EH (cell line): ENCODE measurements at places on chromosomes 12 and 14.
A peak's percentile ranks its signal among the peaks of the same experiment; 100 is the strongest.

DNA sequence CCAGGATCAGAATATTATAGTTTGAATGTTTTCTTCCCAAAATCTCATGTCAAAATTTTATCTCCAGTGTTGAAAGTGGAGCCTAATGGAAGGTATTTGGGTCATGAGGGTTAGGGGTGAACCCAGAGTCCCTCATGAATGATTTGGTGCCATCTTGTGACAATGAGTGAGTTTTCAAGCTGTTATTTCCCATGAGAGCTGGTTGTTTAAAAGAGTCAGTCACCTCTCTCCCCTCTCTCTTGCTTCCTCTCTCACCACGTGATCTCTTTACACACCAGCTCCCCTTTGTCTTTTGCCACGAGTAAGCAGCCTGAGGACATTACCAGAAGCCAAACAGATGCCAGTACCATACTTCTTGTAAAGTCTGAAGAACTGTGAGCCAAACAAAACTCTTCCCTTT is 561.6 kb downstream of the RERGL start:
- no peak for DNase-seq

DNA sequence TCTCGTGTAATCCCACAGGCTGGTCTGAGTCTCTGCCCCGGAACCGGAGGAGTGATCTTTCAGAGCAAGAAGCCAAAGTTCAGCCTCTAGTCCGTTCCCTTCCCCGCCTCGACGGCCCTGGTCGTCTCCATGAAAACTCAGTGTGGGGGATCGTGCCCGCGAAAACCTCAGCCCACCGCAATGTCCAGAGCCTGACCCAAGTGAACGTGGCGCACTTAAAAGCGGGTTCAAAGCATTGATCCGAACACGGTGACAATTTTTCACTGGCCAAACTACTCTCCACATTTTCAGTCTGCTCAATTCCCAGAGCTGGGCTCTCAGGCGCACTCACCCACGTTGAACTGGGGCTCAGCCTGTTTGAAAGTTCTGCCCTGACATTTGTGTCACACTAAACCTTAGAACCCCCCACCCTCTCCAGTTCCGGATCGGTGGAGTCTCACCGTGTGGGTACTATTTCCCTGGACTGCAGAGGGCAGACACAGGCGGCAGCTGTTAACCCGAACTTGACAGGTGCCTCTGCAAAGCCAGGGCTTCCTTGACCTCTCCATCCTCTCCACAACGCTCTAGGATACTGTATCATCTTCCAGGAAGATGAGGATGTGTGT is 886 bp upstream of the PRICKLE1 start:
- DNase-seq: no peak

GRCh38 chr14:71583194-71583593 is 349.0 kb upstream of the RGS6 start:
- peak; percentile 68 for DNase-seq

DNA sequence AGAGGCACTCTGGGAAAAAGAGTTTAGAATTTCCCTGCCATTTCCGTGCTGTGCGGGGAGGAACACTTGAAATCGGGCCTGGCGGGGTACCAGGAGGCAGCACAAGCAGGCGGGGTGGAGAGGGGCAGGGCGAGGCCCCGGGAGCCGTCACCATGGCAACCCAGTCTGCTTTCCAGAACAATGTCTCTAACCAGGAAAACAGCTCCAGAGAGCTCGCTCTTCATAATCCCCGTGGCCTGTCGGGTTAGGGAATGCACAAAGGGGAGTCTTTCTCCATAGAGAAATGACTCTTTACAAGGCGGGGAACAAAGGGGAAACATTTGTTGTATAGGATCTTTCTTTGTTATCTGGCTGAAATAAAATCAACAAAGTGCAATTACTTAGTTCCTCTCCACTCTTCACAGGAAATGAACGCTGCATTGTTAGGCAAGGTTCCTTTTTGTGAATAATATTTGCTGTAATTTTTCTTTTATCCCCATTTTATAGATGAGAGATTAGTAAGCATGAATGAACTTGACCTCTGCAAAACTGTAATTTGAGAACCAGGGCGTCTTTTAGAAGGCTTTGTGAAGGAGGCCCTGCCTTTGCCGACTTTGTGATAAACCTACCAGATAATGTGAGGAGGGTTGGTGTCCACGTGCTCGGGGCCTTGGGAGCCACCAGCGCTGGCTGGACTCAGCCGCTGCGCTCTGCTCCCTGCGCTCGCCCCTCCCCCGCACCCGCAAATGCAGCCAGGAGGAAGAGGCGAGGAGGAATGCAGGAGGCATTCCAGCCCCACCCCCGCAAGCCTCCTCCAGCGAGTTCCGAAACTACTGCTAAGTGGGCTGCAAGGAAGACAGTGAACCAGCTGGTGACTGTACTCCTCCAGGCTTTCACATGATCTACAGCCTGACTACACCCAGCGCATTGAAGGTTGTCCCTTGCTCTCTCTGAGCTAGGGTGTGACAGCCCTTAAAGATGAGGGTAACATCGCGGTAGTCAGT is 105.2 kb upstream of the ATF7IP start:
- peak; percentile 97 for DNase-seq

DNA sequence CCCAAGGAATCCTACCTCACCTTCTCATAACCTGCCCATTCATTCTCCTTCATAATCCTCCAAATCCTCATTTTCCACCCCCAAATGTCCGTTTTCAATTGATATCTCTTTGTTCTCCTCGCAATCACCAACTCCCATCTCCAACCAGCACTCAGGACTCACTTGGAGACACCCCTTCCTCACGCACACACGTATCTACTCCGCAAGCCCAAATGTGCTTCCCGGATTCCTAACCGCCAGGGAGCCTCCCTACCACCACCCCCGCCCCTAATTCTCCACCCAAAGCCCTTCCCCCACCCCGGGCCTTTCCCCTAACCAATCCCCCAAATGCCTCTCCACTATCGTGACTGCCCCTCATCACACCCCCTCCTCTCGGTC is 304 bp downstream of the KCTD10 start:
- no peak for DNase-seq

- peak; percentile 33 for DNase-seq
Observed at GRCh38 chr12:14367040-14367661, 1.7 kb downstream of the ATF7IP start.

DNA sequence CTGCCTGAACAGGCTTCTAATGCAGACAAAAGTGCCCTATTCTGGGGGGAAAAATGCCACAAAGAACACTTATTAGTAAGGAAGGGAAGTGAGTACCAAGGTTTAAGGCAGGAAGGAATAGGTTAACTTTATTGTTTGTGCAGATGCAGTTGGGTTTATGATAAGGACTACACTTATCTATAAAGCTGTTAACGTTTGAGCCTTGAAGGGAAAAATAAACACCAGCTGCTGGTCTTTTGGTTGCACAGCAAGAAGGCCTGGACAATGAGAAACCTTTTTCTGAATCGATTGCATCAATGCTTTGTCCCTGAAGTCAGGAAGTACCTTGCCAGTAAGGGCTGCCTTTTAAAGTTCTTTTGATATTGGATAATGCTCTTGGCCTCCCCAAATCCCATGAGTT is 407.8 kb downstream of the ATP23 start:
- no peak for DNase-seq

GRCh38 chr12:123929946-123930583 is 42.6 kb downstream of the CCDC92 start:
- no peak for DNase-seq

- DNase-seq: no peak
Observed at GRCh38 chr12:84787253-84787652, 125.3 kb downstream of the SLC6A15 start.

GRCh38 chr14:42664190-42664589 is 1057.5 kb downstream of the LRFN5 start:
- DNase-seq: no peak

DNA sequence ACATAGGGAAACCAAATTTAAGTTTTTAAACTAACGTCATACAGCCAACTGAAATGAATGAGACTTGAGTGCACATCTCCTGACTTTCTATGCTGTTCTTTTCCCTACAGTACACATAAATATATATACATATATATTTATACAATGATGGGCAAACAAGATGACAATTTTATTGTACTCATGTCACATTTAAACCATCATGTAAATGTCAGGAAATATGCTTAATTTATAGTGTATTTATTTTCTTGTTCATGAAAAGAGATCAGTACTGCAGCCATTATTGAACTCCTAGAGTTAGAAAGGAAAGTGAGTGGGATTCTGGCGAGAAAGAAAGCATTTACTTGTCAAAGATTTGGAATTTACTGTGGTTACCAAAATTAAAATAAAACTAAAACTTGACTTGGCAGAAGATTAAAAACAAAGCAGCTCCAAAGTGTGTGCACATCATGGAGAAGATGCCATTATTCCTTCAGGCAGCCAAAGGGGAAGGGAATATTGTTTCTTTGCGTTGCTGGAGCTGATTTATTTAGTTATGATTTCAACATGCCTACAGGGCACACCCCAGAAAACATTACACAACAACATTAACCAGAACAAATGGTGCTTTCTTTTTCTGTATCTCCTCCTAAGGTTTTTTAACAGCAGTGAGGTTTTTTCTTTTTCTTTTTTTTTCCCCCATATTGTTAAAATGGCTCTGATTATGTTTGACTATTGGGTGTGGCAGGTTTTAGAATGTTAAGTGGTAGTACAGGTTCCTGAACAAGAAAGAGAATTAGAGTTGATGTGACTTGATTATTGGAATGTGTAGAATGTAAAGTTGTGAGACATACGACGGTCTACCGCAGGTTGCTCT is 144.6 kb downstream of the RAD51B start:
- peak; percentile 42 for DNase-seq

DNA sequence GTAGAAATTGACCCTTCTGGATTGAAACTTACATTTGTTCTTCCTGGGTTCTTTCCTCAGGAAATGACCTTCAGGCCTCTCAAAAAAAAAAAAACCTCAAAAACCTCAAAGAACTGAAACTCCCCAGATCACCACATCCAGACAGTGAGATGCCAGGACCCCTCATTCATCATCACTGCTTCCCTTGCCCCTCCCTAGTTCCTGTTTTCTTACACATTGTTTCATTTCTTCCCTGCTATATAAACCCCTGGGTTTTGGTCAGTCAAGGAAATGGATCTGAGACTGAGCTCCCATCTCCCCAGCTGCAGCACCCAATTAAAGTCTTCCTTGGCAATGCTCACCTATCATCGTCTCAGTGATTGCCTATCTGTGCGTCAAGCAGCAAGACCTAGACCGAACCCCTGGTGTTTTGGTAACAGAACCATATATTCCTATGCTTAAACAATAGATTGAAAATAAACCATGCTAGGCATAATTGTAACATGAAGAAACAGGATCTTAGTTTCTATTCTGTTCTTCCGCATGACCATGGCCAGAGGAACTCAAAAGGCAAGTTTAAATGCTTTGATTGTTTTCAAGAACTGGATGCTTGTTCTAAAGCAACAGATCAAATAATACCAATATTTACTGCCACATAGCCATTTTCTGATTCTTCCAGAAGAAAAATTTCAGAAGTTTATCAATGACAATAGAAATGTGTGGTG is 108.0 kb upstream of the MAX start:
- DNase-seq: peak; percentile 54

- DNase-seq: no peak
Observed at GRCh38 chr14:96130391-96130790, 74.2 kb upstream of the BDKRB2 start.

DNA sequence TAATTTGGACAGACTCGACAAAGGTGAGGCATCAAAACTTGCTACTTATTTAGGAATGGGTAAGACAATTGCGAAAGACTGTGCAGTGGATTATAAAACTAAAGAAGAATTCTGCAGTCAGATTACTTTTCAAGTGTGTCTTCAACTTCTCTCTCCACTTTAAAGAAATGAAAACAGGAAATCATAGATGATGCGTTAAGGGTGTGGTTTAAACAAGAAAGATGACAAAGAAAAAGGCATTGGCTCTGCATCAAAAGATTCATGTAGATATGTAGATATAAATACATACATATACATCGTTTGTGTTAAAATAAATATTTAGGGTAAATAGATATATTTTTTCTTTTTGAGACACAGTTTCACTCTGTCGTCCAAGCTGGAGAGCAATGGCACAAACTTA is 74.6 kb upstream of the PARP11 start:
- DNase-seq: no peak

- no peak for DNase-seq
Observed at GRCh38 chr14:22558221-22558913, 30.7 kb downstream of the DAD1 start.

- DNase-seq: no peak
Observed at GRCh38 chr12:128662101-128662500, 161.7 kb downstream of the SLC15A4 start.

DNA sequence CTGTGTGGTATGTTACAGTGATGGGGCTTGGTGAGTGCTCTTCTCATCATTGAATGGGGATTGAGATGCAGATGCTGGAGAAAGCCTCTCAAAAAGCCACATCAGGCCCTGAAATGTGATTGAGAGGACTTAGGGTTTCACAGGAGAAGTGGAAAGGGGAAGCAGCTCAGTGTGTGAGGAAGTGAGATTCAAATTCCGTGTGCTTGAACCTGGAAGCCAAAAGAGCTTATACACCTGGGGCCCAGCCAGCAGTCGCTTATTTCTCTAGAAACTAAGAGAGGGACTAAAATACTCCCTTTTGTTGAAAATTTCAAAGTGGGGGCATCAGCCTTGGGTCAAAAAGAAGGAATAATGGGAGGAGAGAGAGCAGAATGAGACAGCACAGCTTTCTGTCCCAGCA is 39.1 kb upstream of the GZMB start:
- no peak for DNase-seq

GRCh38 chr12:20656600-20656999 is 38.5 kb upstream of the SLCO1C1 start:
- DNase-seq: no peak

DNA sequence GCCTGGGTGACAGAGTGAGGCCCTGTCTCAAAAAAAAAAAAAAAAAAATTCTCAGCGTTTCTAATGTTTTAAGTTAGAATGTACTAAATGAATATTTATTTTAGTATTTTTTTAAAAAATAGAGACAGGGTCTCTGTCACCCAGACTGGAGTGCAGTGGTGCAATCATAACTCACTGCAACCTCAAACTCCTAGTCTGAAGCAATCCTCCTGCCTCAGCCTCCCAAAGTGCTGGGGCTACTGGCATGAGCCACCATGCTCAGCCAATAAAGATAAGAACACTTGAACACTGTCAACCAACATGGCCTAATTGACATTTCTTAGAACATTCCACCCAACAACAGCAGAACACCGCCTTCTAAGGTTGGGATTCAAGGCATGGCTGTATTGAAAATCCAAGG is 5.1 kb upstream of the DYNC1H1 start:
- DNase-seq: peak; percentile 28

DNA sequence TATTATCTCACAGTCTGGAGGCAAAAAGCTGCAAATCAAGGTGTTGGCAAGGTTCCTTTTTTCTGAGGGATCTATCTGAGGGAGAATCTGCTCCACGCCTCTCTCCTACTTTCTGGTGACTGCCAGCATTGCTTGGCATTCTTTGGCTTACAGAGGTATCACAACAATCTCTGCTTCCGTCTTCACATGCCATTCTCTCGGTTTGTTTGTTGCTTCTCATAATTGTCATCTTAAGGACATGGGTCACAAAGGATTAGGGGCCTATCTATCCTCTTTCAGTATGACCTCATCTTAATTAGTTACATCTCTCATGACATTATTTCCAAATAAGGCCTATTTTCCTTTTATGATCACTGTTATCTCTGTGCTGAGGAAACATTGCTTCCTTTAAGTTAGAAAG is 345.0 kb downstream of the FOXG1 start:
- peak; percentile 32 for DNase-seq

GRCh38 chr12:124630791-124631313 is 63.4 kb upstream of the NCOR2 start:
- peak; percentile 25 for DNase-seq

GRCh38 chr14:45181806-45182205 is 46.1 kb downstream of the FANCM start:
- DNase-seq: no peak
